ENCODE measurements at places on chromosomes 2 and 18.

DNA sequence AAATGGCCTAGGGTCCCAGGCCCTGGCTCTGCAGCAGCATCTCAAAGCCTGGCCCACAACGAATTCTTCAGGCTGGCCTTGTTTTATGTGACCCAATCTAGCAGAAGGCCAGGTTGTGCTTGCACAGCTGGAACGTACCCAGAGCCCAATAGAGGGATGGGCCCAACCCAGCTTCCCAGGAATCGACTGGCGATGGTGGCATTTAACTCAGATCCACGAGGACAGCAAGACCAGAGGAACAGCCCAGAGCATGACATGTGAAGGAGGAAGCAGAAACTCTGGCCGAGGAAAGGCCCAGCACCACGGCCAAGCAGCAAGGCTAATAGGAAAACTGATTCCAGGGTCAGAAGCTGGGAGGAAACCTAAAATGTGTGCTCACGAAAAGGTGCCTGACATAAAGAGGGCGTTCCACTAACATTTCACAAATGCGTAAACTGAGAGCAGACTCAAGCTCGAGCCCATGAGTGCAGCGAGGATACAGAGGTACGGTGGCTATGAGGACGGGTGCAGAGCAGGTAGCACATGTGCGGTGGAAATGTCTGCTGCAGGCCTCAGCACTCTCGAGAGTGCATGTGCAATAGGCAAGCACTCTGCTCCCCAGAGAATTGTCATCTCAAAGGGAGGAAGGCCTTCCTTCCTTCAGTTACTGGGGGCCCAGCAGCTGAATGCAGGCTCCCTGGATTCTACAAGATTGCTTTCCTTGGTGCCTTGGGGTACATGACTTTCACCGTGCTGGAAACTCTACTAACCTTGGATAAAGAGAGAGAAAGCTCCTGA, 156.9 kb upstream of the GLI2 start:
- DNase-seq, result no peak

GRCh38 chr2:226578373-226578772, 221.2 kb downstream of the IRS1 start:
- DNase-seq, result no peak

- DNase-seq, result no peak
Observed at GRCh38 chr2:170216981-170217380, 39.0 kb downstream of the MYO3B start.

GRCh38 chr2:239193401-239193811, 207.4 kb downstream of the HDAC4 start:
- DNase-seq, result no peak

DNA sequence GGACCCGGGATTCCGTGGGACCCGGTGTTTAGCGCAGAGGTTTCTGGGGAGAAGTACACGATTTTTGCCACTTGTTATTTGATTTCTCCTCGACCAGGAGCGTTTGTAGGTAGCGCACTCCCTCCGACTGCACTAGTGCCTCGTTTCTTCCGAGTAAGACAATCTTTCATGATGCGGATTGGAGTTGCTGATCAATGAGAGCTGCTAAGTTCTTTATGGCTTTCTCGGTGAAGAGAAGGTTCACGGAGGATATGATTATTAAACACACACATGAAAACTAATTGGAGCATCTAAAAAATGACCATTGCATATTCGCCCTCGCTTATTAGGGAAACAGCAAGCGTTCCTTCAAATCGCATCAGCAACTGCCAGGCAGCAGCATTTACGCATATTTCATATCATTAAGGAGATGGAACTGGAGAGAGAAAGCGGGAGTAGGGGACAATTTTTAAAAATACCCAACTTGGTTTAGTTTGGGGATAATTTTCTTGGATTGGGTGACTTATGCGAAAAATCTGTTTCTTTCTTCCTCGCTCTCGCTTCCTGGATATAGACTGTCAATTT, 616 bp downstream of the EML6 start:
- no peak for DNase-seq

- DNase-seq, result no peak
Observed at GRCh38 chr2:23123686-23124085, 261.3 kb upstream of the KLHL29 start.

DNA sequence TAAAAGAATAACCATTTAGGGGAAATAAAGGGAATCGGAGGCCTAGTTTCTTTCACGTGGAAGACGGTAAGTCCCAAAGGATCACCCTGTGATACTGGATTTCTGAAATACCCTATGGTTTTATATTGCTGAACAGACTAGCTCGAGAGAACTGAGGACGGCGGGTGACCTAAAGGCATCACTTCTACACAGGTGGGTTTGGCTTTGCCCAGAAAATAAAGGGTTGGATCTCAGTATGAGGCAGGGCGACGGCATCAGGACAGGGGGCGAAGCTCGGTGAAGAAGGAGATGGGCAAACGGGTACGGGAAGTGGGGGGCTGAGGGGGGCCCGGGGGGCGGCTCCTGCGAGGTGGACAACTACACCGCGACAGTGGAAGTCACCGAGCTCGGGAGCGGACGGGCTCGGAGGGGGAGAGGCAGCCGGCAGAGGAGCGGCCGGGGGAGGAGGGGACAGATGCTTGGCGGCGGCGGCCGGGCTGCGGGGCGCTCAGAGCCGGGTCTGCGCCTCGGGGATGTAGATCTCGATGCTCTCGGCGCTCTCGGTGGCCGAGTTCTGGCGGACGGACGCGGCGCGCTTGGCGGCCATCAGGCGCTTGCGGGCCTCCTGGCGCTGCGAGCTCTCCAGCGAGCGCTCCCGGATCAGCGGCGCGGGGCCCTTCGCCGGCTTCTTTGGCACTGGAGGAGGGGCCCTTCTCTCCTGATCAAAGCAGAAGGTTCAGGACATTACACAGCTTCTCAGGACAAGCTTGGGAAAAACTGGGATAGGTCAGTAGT, 48.9 kb downstream of the TGIF1 start:
- no peak for DNase-seq

DNA sequence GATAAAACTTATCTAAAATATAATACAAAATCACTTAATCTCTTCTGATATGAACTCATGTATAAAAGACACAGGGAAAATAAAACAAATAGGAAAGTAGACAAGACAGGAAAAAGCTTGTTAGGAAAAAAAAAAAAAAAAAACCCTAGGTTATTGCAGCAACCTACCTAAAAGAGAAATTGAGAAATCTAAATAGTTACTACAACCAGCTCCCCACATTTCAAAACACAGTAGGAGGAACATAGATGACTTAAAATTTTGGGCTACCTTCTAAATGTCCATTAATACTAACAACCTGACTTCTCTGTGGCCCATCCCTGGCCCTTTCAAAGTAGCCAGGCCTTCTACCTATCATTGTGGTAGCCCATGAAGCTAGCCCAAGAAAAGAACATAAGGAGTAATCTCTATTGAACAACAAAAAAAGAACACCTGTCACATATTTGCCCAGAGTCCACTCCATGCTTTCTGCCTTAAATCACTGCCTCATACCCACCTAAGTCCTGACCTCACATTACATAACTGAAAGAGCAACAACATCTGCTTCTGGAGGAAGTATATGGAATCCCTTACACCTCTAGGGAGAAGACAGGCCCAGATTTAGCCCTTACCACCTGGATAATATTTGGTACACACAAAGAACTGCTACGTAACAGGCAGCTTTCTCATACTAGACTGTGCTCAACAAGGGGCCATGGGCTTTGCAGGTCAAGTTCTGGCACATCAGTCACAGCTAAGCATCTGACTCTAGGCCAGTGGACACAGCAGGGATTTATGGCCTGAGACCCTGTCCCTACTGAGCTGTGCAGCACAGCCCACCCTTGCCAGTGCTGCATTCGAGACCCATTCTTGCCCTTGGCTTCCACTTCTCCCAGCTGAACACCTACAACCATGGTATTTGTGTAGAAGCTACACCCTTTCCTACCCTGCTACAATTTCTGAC, 8.5 kb downstream of the SUCLG1 start:
- DNase-seq, result no peak

- DNase-seq, result peak; percentile 54
Observed at GRCh38 chr2:39778775-39779340, at the start of gene THUMPD2. TSS of gene THUMPD2 (minus strand) at chr2:39779258. CDS start at chr2:39779239, 19 bp downstream.

- DNase-seq, result no peak
Observed at GRCh38 chr18:9280849-9281248, 53.7 kb upstream of the TWSG1 start.

- no peak for DNase-seq
Observed at GRCh38 chr2:196565982-196566381, 73.5 kb upstream of the CCDC150 start.

DNA sequence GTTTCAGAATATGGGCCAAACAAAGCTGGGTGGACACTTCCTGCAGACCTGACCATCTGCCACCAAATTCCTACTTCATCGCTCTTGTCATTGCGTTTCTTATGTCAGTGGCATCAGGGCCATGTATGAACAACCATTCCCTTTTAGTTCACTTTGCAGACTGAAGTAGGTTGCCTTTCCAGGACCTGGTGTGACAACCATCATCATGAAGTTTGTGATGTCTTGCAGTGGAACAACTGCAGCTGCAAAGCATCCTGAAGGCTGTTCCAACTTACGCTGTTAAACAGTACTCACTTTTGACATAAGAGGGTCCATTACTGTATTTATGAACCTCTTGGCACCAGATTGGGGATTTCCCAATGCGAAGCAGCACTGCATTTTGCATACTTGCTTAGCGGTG, 511.6 kb downstream of the ARHGAP15 start:
- DNase-seq, result no peak

GRCh38 chr18:37720663-37721062, 155.1 kb upstream of the CELF4 start:
- no peak for DNase-seq

DNA sequence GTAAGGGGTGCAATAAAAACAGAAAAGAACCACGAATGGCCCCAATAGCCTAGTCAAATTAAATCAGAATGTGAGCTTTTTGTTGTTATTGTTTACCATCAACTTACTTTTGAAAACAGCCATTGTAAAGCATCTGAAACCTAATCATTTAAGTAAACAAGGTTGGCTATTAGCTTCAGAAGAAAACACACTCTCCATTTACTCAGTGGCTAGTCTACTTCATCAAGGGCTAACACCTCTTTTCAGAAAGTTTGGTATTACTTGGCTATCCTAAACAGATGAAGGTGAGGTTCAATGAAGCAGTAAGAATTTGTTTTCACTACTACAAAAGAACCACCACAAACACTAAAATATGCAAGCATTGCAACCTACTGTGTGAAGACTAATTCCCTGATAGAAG, 398.0 kb downstream of the CDH2 start:
- no peak for DNase-seq

- DNase-seq, result no peak
Observed at GRCh38 chr2:236862526-236862925, 223.2 kb upstream of the COPS8 start.

- no peak for DNase-seq
Observed at GRCh38 chr2:15117409-15118050, 443.6 kb downstream of the NBAS start.

DNA sequence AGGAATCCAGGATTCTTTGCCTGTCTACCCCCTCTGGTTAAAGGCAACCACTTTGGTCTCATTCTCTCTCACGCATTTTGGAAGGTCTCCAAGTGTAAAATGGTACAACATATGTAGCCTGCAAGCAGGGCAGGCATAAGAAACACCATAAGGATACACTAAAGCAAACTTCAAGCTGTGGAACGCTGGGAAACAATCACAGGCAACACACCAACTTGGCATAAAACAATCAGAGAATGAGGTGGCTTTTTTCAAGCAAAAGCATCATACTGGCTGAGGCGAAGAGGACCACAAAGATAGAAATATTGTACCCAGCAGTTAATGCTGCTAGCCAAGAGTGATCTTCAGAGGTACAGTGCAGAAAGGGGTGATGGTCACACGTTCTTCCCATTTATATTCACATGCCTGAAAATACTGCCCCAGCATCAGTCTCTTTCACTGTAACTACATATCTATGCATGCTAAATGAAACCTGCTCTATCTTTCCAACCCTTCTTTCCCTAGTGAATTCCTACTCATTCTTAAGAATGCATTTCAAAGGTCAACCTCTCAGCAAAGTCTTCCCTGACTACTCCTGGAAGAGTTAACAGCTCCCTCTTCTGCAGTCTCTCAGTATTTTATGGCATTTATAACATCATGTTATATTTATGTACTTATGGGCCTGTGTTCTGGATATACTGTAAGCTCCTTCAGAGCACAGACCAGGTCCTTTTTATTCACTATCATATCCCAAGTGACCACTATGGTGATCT, 71.9 kb upstream of the GALNT5 start:
- DNase-seq, result no peak

DNA sequence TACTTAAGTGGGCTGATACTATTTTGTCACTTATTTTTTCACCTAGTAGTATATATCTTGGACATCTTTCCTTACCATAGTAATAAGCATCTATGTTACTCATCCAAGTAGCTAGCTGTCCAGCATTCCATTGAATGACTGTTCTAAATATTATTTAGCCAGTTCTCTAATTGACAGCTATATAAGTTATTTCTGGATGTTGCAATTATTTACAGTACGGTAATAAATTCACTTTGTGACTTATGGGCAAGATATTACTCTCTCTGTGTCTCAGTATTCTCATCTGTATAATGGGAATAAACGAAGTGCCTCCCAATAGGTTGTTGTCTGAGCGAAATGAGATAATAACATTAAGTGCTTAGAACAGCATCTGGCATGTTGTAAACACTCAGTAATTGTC, 46.6 kb upstream of the AGAP1 start:
- no peak for DNase-seq

DNA sequence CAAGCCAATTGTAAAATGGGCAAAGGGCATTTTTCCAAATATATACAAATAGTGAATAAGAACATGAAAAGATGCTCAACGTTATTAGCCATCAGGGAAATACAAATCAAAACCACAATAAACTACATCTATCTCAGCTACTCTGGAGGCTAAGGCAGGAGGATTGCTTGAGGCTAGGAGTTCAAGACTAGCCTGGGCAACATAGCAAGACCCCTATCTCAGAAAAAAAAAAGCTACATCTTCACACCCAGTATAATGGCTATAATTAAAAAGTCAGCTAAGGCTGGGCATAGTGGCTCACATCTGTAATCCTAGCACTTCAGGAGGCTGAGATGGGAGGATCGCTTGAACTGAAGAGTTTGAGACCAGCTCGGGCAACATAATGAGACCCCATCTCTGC, 12.6 kb upstream of the NCL start:
- DNase-seq, result no peak

DNA sequence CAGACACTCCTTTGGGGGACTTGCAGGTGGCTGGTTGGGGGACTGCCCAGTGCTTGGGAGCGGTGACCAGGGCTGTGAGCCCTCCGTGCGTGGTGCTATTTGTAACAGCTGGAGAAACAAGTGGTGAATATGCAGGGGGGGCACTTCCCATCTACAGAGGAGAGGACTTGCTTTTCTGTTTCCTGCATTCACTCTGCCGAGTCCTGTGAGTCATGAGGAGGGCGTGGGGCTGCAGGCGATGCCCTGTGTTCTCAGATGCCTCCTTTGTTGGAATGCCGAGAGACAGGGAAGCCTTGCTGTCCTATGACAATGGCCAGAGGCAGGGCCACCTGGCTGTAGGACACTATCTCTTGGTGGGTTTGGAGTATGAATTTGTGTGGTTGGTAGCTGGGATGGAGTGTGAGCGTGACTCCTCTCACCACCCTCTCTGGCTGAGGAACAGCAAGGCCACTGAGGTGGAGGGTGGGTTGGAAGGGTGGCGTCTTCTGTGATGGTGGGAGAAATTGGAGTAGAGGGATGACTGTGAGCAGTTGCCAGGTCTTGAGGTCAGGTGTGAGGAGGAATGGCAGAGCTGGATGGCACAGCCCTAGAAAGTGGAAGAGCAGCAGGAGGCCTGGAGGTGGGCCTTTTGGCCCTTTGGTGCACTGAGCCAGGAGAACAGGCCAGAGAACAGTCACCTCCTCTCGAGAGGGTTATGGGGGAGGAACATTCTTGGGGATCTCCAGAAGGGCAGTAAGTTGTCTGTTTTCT, 24.3 kb downstream of the FHOD3 start:
- DNase-seq, result no peak

Measured in stimulated activated CD4-positive, alpha-beta T cell treated with anti-CD3 and anti-CD28 coated beads, Interleukin-12 subunit alpha, Interleukin-12 subunit beta, amount 100 ng/mL, for 24 hours (primary cell).